Right lobe of liver (tissue), 6 donors: ENCODE measurements at places on chromosomes 1 and 21.

GRCh38 chr1:191578281-191578680 is 580.0 kb upstream of the RGS18 start:
- no peak for DNase-seq

DNA sequence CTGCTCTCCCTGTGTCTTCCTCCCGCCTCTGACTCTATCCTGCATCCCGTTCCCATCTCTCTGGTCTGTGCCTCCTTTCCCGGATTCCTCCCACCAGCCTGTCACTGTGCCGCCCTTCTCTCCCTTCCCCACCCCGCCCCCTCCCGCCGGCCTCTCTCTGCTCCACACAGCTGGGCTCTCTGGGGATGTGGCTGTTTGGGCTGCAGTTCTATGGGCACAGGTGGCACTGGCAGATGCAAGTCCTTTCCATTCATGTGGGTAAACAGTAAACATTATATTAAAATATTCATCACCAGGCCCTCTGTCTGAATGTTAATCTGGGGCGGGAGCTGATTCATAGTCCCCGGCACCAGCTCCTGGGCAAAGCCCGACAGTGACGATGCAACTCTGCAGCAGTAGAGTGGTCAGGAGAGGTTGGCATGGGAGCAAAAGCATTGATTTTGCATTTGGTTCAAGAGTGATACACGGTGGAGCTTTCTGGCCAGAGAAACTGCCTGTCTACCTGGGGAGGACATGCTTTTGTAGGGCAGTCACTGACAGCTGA is 249.3 kb downstream of the TNR start:
- DNase-seq, result no peak

DNA sequence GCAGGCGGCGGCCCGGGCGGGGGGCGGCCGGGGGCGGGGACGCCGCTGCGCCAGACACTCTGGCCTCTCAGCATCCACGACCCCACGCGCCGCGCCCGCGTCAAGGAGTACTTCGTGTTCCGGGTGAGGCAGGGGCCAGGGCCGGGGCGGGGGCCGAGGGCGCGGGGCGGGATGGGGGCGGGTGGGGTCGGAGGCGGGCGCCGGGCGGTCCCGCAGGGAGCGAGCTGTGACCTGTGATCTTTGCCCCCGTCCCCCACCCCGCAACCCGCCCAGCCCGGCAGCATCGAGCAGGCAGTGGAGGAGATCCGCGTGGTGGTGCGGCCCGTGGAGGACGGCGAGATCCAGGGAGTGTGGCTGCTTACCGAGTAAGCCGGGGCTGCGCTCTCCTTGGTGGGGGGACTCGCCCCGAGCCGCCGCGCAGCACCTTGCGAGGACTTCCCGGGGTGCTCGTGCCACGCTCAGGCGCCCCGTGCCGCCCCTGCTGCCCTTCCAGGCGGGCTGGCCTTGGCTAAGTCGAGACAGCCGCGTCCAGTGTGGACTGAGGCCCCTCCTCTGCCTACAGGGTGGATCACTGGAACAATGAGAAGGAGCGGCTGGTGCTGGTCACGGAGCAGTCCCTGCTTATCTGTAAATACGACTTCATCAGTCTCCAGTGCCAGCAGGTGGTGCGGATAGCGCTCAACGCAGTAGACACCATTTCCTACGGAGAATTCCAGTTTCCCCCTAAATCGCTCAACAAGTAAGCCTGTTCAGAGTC is 514 bp downstream of the TPRG1L start:
- peak; percentile 78 for DNase-seq

DNA sequence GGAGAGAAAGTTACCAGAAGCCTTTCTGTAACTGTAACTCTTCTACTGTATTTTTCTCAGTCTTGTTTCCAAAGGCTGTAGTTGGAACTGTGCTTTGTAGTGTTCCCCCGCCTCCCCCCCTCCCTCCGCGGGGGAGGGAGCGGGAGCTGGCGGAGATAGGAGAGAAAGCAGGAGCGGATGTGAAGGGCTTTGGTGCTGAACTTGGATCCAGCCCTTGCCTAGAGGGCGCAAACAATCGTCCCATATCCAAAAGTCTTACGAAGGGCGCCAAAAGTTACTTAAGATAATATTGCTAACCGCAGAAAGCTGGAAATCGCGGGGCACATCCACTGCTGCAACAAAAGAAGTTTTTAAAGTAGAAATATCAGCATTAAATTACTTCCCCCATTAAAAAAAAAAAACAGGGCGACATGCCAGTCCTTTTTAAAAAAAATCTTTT is 2.4 kb upstream of the NFIA start:
- peak; percentile 84 for DNase-seq

DNA sequence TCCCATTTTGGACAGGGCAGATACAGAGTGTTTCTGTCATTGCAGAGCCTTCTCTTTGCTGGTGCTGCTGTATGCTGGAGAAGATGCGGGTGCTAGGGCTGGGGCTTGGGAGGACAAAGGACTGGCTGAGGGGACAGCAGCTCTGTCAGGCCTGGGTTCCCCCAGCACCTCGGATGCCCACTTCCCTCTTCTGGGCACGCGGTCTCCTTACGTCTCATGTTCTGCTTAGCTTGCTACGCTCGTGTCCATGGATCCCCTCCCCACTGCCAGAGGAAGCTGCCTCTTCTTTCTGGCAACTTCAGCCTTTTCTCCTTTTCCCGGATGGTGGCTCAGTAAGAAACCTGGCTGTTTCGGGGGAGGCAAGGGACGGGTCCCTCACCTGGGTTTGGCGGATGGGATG is 75.7 kb downstream of the ARHGEF10L start:
- DNase-seq, result no peak

DNA sequence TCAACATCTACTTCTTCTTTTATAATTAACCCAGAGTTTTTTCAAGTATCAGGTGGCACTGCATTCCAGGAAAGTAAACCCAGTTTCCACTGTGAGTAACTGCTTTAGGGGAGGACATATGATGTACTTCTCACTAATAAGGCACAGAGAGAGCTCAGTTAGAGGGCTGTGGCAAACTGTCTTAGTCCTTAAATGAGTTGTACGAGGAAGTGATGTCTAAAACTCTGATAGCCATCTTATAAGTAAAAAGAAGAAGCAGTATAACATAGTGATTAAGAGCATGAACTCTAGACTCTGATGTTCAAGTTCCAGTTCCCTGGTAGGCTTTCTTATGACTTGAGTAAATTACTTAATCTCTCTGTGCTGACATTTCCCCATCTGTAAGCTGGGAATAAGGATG is 58.7 kb upstream of the PTGS2 start:
- DNase-seq, result no peak

- DNase-seq, result peak; percentile 74
These were observed 27.5 kb upstream of the TCEA3 start for GRCh38 chr1:23452011-23452411.

DNA sequence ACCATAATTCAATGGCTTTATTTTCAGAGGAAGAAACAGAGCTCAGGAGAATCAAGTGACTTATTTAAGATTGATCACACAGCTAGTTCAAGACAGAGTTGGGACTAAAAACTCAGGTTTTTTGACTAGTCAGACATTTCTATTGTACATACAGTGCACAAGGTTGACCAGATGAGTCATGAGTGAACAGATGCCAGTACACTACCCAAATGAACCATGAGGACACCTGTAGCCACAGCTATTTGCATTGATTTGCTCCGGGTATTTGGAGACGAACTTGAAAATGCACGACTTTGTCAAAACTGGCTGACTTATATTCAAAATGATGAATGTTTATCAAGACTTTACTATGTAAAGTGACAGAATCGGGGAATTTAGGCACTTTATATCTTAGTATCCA is 161.7 kb upstream of the ST6GALNAC5 start:
- DNase-seq, result no peak

GRCh38 chr1:233025567-233025966 is 75.2 kb downstream of the NTPCR start:
- DNase-seq, result no peak

DNA sequence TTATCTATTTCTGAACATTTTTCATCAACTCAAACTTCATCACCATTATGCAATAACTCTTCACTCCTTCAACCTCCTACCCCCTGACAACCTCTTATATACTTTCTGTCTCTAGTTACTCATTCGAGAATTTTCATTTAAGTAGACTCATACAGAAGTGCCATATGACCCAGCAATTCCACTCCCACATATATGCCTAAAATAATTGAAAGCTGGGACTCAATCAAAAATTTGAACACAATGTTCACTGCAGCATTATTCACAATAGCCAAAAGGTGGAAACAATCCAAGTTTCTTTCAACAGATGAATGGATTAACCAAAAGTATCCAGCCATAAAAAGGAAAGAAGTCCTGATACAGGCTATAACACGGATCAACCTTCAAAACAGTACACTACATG is 24.1 kb downstream of the COL11A1 start:
- no peak for DNase-seq

DNA sequence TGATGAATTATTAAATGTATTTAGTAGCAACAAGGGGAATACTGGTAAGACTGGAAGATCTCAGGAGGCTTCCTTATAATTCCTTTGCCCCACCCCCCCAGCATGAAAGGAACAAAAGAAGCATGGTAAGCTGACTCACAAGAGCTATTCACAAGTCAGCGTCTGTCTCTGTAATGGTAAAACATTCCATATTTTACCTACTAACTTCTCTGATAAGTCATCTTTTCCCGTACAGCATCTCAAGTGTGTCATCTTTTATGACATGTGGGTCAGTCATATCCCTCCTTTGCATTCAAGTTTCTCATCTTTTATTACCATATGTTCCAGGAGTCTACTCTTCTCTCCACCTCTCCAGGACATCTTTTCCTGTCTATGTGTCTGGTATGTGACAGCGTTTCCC is 241.3 kb downstream of the PLA2G4A start:
- DNase-seq, result no peak

- DNase-seq, result no peak
These were observed 70.1 kb downstream of the KAZN start for GRCh38 chr1:14668538-14668937.

DNA sequence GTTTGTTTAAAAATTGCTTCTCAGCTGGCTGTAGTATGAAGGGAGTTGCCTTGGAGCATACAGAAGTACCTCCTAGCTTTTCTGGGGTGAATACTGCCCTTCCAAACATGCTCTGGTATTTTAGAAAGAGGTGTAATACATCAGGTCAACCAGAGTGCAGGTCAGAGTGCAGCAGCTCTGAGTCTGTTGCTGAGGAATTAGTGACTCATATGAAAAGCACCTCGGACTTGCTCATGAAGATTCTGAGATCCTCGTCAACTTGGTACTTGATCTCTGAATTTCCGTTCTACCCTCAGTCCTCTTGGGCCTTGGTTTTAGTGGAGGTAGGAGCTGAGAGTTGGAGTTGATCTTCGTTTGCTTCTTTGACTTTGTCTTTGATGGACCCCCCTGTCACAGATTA is 67.3 kb downstream of the NOS1AP start:
- DNase-seq, result no peak

DNA sequence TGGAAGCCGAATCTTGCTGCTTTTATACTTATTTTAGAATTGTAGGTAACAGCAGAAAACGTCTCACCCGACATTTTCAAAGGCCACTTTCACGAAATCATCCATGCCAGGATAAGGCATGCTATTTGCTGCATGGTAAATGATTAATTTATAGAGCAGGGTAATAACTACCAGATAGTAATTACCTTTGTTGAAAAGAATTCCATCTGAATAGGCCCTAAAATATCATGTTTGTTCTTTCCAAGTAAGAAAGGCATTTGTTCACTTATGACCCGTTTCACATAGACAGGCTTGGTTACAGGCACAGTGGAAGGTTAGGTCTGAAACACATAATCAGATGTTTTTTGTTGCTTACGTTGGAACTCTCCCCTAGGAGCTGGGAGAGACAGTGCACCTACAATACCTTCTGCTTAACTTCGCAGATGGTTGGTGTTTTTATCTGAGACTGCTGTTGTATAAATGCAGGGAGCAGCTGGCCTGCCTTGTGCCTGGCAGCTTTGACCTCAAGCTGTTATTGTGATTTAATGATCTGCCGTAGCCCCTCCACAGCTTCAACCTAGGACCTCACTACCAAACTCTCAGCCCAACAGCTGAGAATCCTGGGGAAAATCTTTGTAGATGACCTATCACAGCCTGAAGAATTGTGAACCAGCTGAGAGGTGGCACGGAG is 1.6 kb downstream of the SLC44A3 start:
- no peak for DNase-seq
